ENCODE measurements at places on chromosomes 4 and X.

DNA sequence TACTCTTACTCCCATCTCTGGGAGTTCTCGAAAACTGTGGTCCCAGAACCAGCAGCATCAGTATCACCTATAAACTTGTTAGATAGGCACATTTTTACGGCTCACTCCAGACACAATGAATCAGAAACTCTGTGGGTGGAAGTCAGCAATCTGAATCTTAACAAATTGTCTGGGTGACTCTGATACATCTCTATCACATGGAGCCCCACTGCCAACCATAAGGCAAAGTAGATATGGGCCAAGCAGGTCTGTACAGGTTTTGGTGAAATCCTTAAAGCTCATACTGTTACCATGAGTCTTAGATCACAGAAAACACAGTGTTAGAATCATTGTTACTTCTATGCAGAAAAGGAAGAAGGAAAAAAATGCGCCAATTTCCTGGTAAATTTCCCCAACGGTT, 122.5 kb upstream of the HCCS start:
- no peak for DNase-seq

DNA sequence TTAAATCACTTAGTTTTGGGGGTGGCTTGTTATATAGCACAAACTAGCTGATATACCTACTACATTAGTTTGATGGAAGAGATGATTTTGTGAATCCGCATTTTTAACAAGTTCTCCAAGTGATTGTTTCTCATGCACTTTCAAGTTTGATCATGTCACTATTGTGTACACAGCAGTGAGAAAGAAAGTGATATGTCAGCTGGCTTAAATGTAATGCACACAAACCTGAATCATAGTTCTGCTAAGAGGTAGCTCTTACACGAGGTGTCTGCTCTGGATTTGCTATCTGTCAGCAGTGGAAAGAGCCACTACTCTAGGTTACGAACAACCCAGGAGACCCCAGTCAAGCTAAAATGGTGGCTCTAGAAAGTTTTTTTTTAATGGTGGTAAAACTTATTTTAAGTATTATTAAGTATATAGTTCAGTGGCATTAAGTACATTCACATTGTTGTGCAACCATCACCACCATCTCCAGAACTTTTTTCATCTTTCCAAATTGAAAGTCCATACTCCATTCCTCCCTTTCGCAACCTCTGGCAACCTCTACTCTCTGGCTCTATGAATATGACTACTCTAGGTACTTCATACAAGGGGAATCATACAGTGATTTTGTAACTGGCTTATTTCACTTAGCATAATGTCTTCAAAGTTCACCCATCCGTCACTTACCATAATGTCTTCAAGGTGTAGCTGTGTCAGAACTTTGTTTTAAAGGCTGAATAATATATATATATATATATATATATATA, 147.3 kb downstream of the HS6ST2 start:
- DNase-seq, result no peak

DNA sequence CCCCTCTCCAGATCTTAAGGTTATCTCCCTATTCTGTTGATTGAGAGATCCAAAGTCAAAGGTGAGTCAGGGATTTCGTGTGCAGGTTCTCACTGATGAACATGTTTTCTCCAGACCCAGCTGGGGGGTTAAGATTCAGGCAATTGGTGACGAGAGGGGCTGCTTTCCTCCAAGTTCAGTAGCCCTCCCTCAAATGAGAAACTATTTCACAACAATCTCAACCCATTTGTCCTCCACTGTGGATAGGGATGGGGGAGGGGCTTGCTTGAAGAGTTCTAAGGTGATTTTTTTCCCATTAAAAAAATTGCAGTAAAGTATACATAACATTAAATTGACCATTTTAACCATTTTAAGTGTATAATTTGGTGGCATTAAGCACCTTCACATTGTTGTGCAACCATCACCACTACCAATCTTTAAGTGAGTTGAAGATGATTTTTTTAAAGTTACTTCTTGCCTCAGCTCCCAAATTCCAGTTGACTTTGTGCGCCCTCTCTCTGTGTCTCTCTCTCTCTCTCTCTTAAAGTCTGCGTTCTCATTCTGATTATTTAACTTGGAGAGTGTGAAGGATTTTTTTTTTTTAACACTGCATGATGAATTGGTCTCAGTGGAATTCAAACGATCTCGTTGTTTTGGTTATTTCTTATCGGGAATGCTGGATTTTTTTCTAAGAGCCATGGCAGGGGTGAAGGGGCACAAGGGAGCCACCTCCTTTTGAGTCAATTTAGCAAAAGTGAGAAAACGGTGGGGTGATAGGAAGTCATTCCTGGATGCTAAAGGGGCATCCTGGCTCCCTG, 175.9 kb downstream of the SHROOM3 start:
- no peak for DNase-seq

GRCh38 chr4:143302536-143302935, 34.1 kb upstream of the GAB1 start:
- DNase-seq, result no peak

- DNase-seq, result no peak
Observed at GRCh38 chrX:9788911-9789310, 2.7 kb downstream of the SHROOM2 start.
